NT2/D1 (cell line): ENCODE measurements at places on chromosomes 4 and X.

GRCh38 chr4:75004755-75005668 is 72.1 kb downstream of the PARM1 start:
- DNase-seq: no peak

DNA sequence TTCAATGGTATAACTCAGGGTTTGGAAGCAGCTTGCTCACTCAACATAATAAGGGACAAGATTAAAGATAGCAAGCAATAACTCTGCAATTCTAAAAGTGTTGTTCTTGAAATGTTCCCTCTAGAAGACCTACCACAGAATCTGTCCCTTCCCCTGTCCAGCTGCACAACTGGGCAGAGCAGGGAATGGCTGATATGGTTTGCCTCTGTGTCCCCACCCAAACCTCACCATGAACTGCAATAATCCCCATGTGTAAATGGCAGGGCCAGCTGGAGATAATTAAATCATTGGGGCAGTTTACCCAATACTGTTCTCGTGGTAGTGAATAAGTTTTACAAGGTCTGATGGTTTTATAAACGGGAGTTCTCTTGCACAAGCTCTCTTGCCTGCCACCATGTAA is 19.1 kb downstream of the PRDM5 start:
- DNase-seq: no peak

GRCh38 chrX:152817078-152817764 is 13.3 kb downstream of the CETN2 start:
- no peak for DNase-seq

- DNase-seq: no peak
These were observed 13.4 kb downstream of the RBMX2 start for GRCh38 chrX:130415201-130415600.

- no peak for DNase-seq
These were observed 868.9 kb downstream of the PDHA2 start for GRCh38 chr4:96708766-96709165.

GRCh38 chr4:100290585-100290984 is 100.3 kb upstream of the DDIT4L start:
- DNase-seq: no peak

- peak; percentile 32 for DNase-seq
These were observed 68.7 kb downstream of the SUPT20HL2 start for GRCh38 chrX:24245202-24245601.

DNA sequence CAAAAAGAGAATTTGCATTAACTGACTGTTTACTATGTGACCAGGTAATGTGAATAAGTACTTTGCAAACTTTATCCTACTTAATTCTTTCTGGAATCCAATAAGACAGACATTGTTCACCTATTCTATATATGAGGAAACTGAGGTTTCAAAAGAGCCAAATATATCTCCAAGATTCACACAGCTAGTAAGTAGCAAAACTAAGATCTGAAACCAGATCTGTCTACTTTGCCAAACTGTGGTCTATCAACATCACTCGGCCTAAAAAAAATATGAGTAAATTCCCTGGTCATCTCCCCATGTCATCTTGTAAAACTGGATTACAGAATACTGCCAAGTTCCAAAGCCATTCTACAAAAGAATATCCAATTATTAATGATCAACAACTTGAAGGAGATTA is 52.8 kb downstream of the ANAPC10 start:
- no peak for DNase-seq

- no peak for DNase-seq
These were observed 109.8 kb upstream of the ATP6AP2 start for GRCh38 chrX:40470830-40471429.

DNA sequence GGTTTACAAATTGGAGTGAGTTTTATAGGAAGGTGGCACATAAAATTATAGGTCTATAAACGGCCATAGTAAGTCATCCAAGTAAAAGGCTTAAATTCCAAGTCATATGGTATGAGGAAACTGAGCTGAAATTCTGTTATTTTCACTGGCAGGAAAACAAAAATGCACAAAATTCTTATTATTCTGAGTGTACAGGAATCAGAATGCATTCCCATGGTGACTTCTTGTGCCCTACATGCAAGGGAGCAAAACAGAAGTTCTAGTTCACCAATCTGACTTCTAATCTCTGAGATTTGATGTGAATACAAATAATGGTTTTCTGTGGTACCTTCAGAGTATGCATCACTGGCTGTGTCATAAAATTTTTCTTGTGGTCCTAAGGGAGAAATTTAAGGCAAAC is 102.9 kb downstream of the CLCN4 start:
- DNase-seq: no peak

DNA sequence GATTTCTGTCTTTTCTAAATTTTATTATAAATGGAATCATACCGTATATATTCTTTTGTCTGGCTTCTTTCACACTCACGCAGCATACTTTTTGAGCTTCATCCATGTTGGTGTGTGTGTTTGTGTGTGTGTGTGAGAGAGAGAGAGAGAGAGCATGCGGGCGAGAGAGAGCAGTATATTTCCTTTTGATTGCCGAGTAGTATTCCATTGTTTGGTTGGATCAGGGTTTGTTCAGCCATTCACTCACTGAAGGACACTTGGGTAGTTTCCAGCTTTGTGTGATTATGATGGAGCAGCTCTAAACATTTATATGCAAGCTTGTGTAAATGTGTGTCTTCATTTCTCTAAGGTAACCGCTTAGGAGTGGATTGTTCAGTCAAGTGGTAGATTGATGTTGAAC is 3.1 kb upstream of the L1CAM start:
- DNase-seq: no peak
